ENCODE measurements at places on chromosomes 12 and 14.
A peak's percentile ranks its signal among the peaks of the same experiment; 100 is the strongest.

- no peak for DNase-seq
Measured at GRCh38 chr12:79423560-79423959, 267.2 kb downstream of the PAWR start.

GRCh38 chr12:15038137-15038536, 65.3 kb downstream of the PDE6H start:
- no peak for DNase-seq

DNA sequence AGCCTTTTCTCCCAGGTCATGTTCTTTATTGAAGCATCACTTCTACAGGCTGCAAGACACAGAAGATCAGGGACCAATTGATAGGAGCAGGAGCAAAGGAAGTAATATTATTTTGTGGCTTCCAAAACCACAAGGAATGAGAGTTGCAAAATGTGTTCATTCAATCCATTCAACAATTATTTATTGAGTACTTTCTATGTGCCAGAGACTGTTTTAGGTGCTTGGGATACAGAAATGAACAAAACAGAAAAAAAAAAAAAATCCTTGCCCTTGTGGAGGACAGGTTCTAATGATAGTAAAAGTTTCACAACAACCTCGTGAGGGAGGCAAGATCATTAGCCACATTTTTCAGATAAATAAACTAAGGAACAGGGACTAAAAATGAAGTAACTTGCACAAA, 20.1 kb upstream of the DACT1 start:
- DNase-seq, result no peak

GRCh38 chr12:116276652-116277466, 634 bp downstream of the MED13L start:
- peak; percentile 73 for DNase-seq

DNA sequence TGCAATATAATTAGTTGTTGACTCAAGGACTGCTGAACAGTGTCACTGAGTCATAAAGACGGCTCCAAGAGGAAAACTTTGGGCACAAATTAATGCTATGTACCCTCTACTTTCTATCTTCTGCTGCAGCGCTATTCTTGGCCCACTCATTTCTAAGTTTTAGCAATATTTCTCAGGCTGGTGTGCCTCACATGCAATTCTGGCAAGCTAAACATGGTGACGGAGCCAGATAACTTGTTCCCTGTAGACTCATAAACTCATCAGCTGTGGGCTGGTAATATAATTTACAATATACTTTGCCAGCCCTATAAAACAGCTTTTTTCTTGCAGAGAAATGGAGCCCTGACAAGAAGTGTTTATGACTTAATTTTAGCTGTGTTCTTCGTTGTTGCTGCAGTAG, 615.1 kb downstream of the NRXN3 start:
- no peak for DNase-seq

DNA sequence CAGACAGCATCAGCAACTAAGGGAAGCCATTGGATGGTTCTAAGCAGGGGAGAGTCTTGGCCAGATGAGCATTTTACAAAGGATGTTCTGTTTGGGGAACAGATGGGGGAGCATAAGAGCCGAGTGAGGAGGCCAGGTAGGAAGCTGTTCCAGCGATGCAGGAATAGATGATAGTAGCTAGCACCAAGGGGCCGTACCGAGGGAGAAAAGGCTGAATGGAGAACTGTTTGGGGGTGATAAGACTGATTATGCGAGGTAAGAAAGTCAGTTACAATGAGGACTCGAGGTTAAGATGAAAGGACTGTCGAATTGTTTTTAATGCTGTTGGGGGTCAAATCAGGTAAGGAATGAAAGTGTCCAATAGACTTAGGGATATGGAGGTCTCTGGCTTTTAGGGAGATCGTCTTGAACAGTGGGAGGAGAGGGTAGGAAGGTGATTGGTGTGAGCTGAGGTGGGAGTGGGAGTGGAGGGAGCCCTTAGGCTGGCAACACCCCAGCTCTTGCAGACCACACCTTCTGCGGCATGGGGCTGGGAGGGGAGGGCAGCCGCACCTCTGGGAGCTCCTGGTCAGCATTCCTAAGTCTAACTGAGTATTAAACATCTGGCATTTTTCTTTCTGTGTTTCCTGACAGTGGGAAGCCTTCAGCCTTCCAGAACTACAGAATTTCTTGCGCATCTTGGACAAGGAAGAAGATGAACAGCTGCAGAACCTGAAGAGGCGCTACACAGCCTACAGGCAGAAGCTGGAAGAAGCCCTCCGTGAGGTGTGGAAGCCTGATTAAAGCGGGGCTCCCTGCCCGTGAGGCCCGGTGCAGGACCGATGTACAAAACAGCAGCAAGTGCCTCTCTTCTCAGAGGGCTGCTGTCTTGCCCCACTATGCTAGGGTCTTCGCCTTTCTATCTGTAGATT, 64.8 kb downstream of the GNS start:
- DNase-seq, result no peak

GRCh38 chr12:66092559-66093269, 37.8 kb downstream of the LLPH start:
- DNase-seq, result no peak

DNA sequence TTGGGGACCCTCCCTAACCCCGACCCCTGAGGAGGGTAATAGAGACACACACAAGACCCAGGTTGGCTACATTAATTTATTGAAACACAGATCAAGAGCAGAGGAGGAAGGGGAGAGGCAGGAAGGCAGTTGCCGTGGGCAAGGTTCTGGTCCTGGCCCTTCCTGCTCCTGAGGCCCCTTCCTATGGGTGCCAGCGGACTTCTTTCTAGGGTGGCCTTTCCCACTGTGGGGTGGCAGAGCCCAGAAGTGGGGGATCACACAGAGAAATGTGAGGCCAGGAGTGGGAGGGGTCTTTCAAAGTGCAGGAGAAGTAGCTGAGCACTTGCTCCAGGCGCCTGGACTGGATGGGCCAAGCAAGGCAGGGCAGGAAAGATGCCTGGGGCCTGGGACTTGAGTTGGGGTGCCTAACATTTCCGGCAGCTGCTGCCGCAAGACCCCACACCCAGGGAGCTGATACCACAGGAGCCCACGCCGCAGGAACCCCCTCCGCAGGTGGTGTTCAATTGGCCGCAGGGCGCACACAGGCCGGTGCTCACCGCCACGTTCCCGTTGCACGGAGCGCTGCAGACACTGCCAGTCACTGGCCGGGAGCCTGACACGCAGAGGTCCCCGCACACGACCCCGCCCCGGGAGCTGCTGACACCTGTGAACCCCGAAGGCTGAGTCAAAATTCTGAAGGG, 5.3 kb downstream of the KRT81 start:
- no peak for DNase-seq

DNA sequence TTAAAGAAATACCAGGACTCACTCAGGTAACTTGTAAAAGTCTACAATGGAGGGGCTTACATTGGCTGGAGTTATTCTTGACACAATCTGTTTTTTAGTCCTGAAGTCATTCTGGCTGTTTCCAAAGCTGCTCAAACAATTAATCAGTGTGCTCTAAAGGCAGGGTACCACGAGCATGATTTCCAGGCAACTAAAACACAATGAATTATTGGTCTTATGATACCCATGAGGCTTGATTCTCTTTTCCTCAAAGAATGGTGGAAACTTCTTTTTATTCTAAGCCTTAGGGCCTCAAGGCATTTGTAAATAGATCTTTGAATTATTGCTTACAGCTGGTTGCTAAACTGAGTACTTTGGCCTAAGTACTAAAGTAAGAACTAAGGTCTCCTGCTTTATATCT, 199.8 kb upstream of the PDZRN4 start:
- DNase-seq, result no peak

DNA sequence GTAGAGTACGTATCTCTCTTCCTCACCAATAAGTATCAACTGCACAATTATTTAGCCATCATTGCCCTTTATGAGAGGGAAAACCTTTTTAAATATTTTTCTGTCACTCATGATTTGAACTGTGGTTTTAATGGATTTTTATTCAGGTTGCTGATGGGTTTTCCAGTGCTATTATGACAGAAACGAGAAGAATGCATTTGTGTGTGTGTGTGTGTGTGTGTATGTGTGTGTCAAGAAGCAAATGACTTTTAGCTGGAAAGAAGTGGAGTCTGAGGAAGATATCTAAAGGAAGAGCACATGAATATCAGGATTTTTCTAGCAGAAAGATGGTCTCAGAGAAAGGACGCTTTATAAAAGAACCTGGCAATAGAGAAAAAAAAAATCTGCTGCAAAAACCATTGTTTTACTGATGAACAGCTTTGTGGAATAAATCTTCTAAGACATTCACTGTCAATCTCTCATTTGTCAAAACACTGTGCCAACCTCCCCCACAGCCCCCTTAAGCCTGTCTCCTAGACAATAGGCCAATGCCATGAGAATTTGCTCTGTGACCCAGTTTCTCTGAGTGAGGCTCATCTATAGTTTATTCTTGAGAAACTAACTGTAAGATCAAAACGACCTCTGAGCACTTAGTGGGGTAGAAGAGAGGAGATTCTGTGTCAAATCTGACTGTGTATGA, 417.7 kb downstream of the FLRT2 start:
- DNase-seq, result no peak

- DNase-seq, result peak; percentile 82
Measured at GRCh38 chr14:102568115-102568614, 24.3 kb upstream of the RCOR1 start.

DNA sequence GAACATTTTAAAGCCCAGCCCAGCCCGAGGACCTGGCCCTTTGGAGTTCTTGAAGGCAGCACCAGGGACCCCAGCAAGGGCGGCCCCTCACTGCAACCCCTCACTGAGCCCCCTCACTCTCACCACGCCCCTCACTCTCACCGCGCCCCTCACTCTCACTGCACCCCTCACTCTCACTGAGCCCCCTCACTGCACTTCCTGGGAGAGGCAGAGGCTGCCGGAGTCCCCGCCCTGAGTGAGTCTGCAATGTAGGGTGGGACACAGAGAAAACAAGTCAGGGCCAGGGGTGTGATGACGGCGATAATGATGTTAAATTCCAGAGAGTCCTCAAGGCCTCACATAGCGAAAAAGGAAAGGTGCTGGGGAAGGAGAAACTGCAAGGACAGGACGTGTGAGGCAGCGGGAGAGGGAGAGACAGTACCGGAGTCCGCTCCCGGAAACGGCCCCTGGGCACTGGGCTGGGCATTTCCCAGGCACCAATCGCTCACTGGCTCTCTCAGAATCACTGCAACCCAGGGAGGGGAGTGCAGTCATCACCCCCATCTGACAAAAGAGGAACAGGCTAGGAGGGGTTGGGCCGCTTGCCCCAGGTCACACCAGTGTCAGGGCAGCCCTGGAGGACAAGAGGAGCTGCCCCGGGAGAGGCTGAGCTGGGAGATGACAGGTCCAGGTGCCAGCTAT, 24.9 kb downstream of the CCDC88C start:
- no peak for DNase-seq

DNA sequence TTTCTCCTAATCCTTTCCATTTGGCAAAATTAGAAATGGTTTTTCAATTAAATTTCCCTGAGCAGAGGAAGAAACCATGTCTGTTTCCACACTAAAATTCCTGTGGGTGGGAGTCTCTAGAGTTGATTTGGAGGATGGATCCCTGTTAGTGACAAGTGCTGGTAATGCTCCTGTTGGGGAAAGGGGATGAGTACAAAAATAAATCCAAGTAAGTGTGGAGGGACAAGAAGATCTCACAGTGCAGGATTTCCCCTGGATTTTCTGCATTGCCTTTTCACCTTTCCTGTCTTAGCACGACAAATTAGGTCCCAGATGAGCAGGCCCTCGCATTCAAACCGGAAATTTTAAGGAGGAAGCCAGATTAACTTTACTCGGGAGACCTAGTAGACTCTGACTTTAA, 107.5 kb downstream of the DAD1 start:
- DNase-seq, result no peak

DNA sequence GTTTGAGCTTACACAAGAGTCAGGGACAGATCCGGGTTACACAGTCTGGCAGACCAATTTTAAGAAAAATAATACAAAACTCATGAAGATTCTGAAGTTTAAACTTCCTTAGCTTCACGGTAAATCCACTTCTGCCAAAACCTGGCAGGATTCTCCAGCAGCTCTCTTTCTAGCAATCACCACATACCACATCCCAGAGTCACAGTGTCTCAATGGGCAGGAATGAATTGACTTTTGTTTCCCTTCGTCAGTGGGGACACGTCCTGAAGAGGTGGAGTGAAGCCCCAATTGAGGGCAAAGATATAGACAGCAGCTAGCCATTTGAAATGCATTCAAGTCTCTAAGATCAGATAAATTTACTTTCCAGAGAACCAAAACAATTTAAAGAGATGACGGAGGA, 117.1 kb upstream of the ARHGAP5 start:
- DNase-seq, result no peak

DNA sequence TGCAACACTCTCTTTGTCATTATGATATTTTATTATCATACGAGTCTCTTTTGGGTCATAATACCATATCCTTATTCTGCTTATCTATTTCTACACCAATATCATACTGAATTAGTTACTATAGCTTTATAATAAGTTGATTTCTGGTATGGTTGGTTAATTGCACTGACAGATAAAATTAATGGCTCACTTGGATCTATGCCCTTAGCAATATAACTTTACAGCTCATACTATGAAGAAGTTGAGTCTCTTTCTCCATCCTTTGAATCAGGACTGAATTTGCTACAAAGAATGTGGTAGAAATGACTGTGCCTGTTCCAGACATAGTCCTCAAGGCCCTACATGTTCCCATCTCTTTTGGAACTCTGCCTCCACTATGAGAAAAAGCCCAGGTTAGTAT, 139.7 kb upstream of the DYRK2 start:
- DNase-seq, result no peak

GRCh38 chr14:72790887-72791566, 102.9 kb downstream of the DPF3 start:
- no peak for DNase-seq

- DNase-seq, result no peak
Measured at GRCh38 chr14:57617510-57617909, 123.9 kb upstream of the CCDC198 start.

- DNase-seq, result peak; percentile 99
Measured at GRCh38 chr12:52050758-52051541, at the start of gene NR4A1. TSS of gene NR4A1 (plus strand) at chr12:52051442. CDS start at chr12:52054329, 2,887 bp downstream.

DNA sequence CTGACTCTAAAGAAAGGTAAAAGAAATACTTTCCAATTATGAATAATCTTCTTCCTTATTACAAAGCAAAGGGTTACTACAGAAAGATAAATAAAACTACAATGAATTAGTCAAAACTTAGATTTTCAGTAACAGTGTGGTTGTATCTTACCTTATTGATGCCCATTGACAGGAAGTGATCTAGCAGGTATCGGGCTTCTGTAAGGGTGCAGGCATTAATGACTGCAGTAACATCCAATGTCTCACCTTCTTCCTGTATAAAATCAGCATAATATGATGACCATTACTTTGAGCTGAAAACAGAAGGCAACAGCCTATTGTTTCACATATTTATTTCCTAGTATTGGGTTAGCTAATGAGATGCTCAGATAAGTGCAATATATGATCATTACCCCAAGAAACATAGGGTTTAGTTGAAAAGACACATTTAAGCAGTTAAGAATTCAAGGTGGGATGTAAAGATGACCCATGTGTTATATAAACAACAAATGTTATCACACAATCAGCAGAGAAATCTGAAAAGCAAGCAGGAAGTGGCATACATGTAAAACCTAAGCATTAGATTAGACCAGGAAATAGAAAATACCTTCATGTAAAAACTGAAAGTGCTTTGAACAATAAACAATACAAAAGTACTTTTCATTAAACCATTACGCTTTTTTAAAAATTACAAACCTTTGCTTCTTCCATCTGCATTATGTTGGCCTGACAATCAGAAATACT, 111.2 kb downstream of the KIF21A start:
- DNase-seq, result no peak

- no peak for DNase-seq
Measured at GRCh38 chr12:31026202-31026601, 47.5 kb upstream of the DDX11 start.
